ENCODE measurements at places on chromosomes 4 and X.

DNA sequence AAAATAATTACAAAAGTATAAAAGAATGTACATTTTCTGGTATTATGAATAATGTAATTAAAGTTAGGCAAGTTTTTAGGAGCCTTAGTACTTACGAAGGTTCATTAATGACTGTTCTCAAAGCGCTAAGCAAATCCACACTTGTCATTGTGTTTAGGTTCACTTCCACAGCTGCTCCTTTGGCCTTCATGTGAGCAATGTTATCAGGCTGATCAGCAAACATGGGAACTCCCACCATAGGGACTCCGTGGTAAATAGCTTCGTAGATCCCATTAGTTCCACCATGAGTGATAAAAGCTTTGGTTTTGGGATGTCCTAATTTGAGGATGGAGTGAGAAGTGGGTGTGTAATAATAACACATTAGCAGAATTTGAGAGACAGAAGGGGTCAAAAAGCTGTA is 45.1 kb downstream of the UGT2A2 start:
- no peak for DNase-seq

DNA sequence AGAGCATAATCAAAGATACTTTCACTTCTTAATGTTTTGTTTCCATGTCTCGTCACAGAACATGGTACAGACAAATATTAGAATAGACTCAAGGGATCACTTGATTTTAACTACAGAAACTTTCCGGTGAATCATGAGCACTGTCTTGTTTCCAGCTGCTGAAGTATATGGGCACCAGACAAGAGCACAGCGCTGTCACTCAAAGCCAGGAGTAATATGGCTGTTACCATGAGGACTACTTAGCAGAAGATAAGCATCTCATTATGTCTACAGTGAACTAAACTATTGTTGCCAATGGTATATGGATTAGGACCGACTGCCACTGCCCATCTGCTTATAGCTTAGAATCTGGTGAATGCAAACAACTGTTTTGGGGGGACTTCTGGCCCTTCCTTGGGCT is 34.3 kb downstream of the MECP2 start:
- no peak for DNase-seq

GRCh38 chrX:72272868-72273267 is 4.2 kb downstream of the RPS4X start:
- no peak for DNase-seq

DNA sequence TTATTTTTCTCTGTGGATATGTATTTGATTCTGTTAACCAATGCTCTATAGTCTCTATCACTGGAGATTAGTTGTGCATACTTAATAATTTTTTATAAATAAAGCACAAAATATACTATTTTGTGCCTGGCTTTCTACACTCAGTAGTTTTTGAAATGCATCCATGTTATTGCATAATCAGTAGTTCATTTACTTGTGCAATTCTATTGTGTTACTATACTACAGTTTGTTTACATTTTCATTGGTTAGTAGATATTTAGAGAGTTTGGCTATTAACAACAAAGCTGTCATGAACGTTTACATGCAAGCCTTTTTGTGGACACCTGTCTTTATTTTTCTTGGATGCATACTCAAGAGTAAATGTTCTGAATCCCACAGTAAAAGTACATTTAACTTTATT is 265.0 kb upstream of the FAT4 start:
- DNase-seq, result no peak

- DNase-seq, result no peak
Measured at GRCh38 chr4:33996075-33996718, 2248.1 kb downstream of the ARAP2 start.

GRCh38 chr4:122997463-122998101 is 75.2 kb upstream of the NUDT6 start:
- no peak for DNase-seq

DNA sequence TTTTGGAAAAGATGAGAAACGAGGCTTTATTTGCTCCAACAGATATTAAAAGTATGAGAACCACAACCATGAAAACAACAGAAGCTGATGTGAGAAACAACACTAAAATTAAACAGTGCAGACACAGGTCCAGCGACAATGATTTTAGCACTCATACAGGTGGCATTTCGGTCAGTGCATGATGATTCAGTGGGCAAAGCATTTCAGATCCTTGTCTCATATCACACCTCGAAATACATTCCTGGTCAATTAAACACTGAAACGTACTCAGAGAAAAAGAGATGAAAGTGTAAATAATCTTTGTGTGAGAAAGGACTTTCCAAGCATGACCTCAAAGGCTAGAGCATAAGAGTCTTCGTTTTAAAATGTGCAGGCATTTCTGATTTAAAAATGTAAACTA is 85.2 kb downstream of the ACOX3 start:
- no peak for DNase-seq

DNA sequence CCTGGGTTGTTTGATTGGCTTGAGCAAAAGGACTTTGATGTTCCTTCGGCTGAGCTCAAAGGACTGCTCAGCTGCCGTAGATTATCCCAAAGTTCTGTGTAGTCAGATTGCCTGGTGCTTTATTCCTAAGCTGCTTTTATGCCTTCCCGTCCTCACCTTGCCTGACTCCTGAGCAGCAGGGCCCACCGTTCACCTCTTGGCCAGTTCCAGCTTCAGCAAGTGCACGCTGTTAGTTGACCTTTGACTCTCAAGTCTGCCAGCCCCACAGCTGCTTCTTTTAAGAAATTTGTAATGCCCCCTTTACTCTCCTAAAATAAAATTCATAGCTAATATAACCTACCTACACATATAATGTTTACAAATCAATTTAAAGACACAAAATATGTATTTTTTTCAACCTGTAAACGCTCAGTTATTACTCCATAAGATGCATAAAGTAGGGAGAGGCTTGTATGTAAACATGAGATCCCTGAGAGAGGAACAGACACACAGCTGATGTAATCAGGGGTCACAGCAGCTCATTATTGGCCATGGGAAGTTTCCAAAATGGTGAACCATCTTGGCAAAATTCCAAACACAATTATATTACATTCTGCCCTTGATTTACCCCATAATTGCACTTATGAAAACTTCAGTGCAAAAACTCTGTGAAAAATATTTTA is 28.6 kb downstream of the UCHL1 start:
- no peak for DNase-seq

DNA sequence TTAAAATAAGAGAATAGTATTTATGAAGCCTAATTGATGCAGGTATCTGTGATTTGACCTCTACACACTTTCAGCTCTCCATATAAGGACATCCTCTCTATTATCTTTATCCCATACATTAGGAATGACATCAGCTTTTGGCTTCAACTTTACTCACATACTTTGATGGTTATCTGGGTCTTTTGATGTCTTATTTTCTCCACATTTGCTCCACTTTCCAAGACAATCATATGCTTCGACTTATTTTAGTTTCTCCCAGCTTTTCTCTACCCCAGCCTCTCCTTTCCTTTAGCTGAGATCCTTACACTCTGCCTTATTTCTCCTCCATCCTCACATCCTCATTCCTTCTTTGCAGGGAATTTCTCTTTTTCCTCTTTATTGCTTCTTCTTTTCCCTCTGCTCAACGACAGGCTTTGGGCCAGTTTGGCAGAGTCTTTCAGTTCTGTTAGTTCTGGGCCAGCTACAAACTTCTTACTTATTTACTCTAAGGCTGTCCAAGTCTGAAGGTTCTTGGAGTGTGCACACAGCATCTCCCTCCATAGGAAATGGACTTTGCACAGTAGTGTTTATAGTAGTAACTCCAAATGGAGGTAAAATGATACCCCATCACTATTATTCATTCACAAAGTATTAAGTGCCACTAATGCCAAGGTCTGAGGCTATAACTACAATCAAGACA is 50.5 kb downstream of the SLC4A4 start:
- no peak for DNase-seq

DNA sequence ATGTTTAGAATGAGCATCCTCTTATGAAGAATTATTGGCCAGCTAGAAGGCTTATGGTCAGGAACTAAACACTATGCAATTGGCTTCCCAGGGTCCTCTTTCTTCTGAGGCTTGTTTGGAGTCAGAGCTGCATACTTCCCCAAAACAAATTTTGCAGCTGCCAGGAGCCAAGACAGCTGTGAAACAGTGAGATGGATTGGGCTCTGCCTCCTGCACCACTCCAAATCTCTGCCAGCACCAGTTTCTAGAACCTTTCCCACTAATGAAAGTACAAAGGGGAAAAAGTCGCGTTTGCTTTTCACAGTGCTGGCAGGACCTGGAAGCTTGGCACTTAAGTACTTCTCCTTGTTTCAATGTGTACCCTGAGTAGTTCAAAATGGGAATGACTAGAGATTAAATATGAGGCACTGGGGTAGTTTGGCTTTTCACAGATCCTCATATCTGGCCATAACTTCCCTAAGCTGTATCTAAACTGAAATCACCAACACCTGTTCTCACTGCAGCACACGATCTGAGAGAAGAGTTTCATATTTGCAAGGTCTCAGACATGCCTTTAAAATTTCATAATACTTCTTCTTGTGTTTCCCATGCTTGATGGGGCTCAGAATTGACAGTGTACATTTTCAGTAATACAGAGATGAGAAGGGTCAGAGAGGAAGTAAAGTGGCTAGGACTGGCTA is 20.7 kb upstream of the AR start:
- no peak for DNase-seq

DNA sequence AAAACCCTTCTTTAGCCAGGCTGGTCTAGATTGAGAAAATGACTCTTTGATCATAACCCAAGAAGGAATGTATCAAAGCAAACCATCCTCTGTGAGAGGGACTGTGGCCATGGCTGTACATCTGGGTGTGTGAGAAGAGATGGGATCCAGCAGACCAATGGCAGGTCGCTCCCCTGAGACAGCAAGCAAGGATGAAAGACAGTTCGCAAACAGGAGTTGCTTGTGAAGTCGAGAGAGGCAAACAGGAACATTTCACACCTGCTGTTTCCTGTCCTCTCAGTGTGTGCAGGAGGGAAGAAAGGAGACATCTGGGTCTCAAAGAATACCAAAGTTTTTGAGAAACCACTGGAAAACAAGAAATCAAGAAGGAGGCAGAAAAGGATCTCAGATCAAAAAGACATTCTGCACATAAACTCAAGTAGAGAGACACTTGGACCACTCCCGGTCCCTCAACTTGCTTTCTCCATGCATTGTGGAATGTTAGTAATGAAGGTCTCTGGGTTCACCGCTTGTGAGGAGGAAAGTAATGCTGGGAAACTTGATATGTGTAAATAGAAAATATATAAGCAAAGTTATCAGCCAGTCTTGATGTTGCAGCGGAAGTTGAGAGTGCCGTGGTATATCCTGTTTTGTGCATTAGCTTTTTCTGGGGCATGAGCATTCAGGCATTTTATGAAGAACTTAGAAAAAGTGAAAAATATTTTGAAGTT is 327.5 kb downstream of the BMPR1B start:
- DNase-seq, result no peak
